ENCODE measurements at places on chromosomes 5 and 9.

DNA sequence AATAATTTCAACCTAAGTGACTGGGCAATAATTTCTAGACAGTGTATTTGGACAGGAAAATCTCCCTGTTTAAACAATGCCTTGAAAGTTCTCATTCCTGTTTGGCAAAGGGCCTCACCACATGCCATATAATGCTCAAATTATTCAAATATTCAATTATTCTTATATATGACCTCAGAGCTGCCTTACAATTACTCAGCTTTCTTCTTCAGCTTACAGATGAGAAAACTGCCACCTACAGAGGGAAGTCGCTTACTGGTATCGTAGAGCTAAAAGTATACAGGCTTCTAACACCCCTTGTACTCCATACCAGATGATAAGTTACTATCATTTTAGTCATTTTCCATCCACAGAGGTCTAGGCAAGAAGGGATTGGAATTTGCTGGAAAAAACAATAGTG lies 830.3 kb downstream of the BRINP1 start:
- no peak for DNase-seq

DNA sequence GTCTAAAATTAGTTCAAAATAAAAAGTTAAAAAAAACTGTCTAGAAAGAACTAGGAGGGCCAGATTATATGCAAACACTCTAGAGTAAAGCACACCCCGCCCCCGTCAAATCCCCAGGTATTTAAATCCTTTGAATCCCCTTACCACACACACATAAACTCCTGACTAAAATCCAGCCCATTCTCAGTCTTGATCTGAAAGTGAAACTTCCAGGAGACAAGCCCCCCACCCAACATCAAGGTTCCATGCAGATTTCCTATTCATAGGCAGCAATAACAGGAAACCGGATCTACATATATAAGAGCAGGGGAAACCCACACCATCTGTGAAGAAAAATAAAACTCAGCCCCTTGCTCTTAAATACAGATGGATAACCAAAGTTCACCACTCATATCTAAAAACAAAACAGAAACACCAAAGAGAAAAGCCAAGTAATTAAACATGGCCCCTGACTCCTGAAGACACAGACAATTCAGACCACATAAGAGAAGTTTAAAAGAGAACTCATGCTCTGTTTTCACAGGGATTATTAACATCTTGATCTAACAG lies 42.3 kb downstream of the MARCHF3 start:
- no peak for DNase-seq

- DNase-seq, result no peak
These were observed 195.0 kb downstream of the FER start for GRCh38 chr5:108942701-108943100.

DNA sequence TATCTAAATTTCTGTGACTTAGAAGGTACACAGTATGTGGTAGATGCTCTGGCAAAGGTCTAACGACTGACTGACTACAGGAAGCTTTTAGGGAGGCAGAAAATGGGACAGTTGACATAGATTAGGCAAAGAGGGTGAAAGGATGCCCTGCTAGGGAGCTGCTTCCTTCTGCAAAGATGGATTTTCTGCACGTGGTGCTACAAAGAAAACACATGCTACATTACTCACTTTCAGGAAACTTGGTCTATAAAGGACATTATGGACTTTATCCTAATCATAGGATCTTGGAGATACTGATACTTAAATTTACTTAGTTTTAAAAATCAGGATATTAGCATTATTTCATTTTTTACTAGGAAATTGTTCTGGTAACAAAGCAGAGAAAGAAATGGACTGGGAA lies 405.8 kb upstream of the ADAMTS16 start:
- no peak for DNase-seq

- no peak for DNase-seq
These were observed 46.8 kb downstream of the INIP start for GRCh38 chr9:112670991-112671625.

DNA sequence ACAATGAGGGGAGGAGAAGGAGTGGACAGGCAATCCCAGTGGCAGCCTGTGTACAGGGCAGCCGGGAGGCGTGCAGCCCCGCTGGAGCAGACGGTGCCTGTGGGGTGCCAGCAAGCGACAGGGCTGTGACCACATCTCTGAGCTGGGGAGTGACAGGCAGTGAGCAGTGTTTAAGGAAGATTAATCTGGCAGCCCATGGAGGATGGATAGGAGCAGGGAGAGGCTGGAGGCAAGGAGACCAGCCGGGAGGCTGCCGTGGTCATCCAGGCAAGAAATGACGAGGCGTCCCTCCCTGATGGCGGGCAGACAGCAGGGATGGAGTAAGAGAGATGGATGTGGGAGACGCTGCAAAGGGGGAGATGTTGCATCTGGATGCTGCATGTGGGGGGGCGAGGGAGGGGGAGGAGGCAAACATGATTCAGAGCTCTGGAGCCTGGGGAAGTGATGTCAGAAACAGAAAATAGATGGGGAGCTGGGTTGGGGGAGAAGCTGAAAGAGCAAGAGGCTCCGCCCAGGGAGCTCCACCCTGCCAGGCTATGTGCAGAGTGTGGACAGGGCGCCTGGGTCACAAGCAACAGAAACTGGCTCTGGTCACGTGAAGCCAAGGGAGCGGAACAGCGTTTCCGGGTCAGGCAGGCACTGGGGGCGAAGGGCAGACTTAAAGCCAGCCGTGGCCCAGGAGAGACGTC lies 12.6 kb downstream of the UNC5A start:
- DNase-seq, result no peak

DNA sequence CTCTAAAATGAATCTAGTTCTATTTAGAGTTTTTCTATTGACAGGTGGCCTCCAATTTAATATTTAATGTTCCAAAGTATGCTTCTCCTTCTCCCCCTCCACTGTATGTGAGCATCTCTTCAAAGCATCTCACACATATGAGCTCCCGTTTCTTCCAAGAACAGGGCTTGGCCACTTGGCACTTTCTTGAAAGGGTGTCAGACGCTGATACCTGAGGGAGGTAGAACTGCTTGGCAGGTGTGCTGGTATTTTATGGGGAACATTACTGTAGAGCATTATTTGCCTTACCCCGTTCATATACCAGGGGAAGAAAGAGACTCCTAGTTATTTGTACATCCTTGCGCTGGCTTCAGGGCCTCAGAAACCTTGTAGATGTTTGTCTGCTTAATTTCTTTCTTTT lies 1.9 kb downstream of the RCL1 start:
- no peak for DNase-seq

DNA sequence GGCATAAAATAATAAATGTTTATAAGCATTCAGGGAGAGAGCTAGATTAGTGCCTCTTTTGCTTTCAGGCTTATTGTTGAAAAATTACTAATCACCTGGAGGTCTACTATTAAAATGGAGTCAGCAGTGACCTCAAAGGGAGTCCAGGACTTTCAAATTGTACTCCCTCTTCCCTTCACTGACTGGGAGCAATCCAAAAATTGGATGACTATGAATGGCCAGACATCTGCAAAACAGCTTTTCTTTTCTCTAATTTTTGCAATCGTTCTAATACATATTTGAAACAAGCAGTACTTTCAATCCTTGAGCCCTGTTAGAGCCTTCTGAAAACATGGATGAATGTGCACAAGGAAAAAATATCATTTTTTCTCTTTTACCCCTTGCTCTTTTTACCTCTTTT lies 461.8 kb downstream of the TMEM232 start:
- no peak for DNase-seq

DNA sequence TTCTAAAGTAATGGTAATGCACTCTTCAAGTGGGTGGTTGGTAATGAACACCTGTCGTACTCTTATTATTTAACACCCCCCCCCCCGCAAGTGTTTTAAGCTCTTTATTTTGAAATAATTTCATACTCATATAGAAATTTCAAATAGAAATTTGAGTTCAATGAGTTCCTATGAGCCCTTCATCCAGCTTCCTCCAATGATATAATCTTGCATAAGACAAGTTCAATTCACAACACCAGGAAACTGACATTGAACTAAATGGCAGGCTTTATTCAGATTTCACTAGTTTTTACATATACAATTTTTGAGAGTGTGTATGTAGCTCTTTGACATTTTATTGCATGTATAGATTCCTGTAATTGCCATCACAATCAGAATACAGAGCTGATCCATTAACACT lies 30.9 kb upstream of the OSMR start:
- DNase-seq, result no peak

GRCh38 chr5:107794741-107795140 lies 124.0 kb upstream of the EFNA5 start:
- DNase-seq, result no peak

DNA sequence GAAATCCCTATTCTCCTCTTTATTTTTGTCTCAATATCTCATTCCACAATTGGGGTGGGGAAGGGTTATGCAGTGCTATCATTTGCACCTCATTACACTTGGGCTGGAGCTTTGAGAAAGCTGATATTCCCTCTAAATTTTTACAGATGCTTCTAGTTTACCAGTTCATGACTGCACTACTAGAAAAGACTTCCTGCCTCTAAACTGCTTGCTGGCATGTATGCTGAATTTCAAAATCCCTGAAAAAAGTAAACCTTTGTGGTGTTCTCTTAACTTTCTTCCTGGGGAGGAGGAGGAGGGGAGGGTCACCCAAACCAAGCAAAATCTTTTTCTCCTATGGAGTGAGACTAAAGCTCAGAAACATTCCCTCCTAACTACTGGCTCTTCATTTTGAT lies 45.1 kb downstream of the BNC2 start:
- no peak for DNase-seq

DNA sequence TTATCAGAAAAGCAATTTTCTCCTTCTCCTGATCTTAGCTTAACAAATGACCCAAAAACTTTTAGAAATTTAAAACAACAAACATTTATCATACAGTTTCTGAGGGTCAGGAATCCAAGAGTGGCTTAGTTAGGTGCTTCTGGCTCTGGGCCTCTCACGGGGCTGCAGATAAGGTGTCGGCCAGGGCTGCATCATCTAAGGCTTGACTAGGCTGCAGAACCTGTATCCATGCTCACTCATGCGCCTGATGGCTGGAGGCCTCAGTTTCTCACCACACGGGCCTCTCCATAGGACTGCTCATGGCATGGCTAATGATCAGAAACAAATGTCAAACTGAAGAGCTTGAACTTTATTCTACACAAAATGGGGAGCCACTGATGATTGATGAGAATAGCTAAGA lies 210.0 kb downstream of the SEC61B start:
- no peak for DNase-seq

- DNase-seq, result no peak
These were observed 160.8 kb upstream of the PAPPA start for GRCh38 chr9:115992834-115993233.

DNA sequence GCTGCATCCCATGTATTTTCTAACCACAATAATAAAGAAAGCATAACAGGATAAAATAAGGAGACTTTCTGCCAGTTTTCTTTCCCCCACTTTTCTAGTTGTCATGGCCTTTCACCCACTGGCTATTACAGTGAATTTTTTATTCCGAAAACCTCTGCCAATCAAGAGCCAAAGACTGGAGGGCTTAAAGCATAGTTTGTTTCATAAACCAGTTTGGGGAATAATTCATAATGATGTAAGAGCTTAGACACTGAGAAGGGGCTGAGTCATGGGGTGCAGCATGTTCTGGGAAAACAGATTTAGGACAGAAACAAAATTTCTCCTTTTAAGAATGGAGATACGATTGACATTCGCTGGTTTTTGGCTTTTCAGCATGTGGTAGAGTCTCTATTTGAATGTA lies 4.4 kb upstream of the GLIPR2 start:
- DNase-seq, result no peak

DNA sequence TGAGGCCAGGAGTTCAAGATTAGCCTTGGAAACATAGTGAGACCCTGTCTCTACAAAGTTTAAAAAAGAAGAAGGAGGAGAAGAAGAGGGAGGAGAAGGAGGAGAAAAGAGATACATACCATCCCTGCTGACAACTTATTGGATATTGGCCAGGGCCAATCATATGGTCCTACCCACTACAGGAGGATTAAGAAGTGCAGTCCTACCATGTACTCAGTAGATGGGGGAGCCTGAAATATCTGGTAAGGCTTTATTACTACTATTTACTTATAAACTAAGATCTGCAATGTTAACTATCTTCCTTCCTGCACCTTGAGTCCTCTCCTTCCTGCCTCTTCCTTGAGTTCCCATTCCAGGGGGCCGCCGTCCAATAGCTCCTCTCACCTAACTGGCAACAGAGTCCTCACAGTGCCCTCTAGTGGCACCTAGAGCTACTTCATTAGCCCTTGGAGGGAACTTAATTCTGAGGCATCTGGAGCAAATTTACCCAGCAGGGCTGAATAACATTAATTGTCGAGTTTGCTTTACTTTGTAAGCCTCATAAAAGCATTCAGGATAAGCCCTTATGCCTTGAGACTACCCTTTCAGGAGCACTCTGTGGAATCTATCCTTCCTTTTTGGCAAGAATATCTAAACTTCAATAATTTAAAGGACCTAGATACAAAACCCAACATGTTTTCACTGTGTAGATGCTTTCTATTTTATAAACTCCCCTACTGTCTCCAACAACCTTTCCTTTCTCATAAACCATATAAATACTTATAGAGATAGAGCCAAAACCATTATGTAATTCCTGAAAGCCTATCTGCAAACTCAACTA lies 39.1 kb upstream of the RANBP6 start:
- DNase-seq, result no peak

- no peak for DNase-seq
These were observed 217.4 kb downstream of the KDM4C start for GRCh38 chr9:6975198-6975597.

DNA sequence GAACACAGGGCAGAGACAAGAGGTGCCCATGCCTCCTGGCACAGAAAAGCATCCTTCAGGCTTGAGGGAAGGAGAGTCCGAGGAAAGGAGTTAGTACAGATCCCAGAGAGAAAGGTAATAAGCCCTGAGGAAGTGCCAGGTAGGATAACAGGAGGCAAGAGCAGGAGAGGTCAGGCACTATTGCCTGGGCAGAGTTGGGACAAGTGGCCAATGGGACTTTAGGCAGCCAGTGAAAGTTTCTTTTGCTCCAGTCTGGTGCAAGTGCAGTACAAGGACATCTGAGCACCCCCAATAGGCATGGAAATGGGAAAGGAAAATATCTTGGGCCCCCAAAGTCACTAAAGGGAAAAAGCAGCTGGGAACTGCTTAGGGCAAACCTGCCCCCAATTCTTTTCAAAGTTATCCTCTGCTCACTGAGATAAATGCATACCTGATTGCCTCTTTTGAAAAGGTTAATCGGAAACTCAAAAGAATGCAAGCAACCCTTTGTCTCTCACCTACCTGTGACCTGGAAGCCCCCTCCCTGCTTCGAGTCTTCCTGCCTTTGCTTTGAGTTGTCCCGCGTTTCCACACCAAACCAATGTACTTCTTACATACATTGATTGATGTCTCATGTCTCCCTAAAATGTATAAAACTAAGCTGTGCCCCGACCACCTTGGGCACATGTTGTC lies 46.5 kb downstream of the ELOVL7 start:
- DNase-seq, result no peak
